ENCODE measurements at places on chromosomes 3 and 15.

- DNase-seq, result peak; percentile 7
Measured at GRCh38 chr3:117408811-117409210, 699.2 kb downstream of the TUSC7 start.

GRCh38 chr3:15657016-15657415, 55.5 kb downstream of the BTD start:
- no peak for DNase-seq

GRCh38 chr15:39666677-39667076, 85.8 kb downstream of the THBS1 start:
- no peak for DNase-seq

DNA sequence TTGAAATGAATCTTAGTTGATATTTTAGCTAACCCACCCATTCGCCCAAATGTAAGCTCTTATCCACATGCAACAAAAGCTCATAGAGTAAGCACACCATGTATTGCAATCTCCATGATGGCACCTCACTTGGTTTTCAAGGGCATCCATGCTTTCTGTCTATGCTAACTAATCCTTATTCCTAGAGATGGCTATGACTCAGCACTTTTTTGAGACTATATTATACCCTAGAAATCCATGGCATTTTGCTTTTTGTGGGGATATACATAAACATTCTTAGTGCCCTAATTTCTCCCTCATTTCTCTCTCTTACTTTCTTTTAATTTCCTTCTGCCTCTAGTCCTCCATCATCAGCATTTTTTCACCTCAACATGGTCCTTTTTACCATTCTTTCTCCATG, 168.5 kb upstream of the STT3B start:
- DNase-seq, result no peak

GRCh38 chr3:171455603-171456550, 4.3 kb downstream of the TNIK start:
- DNase-seq, result no peak
